ENCODE measurements at places on chromosomes 5 and 9.

GRCh38 chr9:129138476-129139232 is 27.4 kb downstream of the PTPA start:
- no peak for DNase-seq

DNA sequence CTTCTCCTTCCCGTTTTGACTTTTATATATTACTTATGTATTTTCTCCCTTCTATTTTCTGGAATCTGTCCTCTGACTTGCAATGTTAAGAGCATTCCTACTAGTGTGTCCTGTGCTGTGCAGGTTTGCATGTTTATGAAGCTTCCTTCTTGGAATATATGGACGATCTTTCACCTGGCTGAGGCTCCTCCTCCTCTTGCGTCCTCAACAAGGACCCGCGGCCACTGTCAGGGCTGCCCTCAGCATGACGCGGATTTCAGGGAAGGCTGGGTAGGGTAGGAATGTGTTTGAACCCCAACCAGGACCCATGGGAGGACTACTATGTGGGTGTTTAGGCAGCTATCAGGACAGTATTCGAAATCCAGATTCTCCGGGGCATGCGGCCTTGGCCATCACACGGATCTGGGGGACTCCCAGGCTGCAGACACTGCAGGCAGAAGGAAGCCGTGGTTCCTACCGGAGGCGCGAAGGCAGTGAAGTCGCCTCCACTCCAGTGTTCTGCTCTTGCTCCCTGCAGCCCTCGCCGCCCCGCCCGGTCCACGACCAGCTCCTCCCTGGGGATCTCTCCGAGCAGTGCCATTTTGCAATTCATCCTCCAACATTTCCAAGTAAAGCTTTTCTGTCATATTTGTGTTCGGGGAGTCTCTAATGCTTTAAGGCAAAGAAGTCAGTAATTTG is 37.0 kb upstream of the OSMR start:
- no peak for DNase-seq

- DNase-seq, result peak; percentile 61
These were observed 277.6 kb upstream of the TNC start for GRCh38 chr9:115395511-115396021.

DNA sequence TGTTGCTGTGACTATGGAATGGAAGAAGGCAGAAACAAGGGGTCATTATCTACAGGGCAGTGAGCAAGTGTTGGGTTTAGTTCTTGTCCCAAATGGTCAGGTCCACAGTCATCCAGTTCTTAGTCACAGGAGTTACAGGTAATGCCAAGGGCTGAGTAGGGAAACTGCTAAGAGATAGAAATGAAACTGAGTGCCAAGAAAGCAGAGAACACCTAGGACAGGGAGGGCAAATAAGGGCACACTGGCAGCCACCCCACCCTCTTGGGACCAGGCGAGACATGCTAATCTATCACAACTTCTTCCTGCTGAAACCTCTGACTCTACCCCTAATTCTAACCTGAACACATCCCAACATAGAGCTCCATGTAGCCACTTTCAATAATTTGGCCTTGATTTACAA is 103.2 kb downstream of the KLF4 start:
- no peak for DNase-seq

DNA sequence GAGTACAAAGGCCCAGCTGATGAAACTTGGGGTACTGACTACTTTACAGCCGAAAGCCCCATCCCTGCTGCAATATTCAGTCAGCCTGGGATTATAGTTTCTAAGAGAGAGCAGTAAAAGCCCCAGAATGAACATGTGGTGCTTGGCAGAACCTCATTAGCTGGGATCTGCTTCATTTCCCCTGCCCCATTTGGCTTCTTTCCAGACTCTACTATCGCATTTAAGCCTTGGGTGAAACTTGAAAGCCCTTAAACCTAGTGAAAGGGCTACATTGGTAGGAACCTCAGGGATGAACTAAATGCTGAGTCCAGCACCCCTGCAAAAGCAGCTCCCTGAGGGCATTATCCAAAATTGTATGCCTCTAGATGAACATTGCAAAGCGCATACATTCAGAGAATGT is 631.1 kb downstream of the ACTL7B start:
- no peak for DNase-seq

DNA sequence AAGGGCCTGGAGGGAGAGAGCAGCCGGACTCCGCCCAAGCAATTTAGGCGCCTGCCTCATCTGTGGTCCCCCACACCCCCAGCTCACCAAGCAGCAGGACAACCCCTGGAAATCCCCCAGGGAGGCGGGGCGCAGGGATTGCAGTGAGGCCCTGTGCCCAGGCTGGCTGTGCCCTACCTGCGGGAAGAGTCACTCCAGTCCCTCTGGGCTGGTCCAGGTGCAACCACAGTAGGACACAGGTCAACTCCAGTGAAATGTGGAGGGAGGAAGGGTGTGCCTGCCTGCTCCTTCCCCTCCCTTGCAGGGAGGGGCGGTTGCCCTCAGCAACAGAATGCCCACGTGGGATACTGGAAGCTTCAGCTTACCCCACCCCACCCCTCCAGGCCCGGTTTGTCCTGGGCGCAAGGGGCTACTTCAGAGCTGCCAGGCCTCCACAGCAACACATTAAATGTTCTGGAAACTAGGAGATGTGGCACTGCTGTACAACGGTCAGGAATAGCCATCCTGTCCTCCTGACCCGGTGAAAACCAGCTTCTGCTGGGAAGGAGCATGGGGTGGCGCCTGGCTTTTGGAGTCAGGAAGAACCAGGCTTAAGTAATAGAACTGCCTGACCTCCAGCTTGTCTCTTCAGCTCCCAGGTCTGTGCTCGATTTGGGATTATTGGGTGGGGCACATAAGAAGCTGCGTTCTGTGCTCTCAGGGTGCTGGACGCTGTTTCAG is 22.5 kb downstream of the ABO start:
- DNase-seq, result no peak

- DNase-seq, result no peak
These were observed 15.0 kb downstream of the PRR16 start for GRCh38 chr5:120479066-120479465.
